Memory B cell (primary cell): ENCODE measurements at places on chromosomes 12 and 14.

DNA sequence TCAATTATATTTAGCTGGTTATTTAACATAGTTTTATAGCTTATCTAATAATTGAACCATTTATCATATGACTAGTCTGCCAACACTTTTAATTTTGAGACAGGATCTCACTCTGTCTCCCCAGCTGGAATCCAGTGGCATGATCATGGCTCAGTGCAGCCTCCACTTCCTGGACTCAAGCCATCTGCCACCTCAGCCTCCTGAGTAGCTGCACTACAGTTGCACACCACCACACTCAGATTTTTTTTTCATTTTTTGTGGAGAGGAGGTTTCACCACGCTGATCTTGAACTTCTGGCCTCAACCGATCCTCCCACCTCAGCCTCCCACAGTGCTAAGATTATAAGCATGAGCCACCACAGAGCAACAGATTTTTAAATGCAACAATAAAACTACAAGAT is 151.4 kb upstream of the MDGA2 start:
- DNase-seq: no peak

- no peak for DNase-seq
These were observed 485.8 kb downstream of the VRK1 start for GRCh38 chr14:97283005-97283403.

DNA sequence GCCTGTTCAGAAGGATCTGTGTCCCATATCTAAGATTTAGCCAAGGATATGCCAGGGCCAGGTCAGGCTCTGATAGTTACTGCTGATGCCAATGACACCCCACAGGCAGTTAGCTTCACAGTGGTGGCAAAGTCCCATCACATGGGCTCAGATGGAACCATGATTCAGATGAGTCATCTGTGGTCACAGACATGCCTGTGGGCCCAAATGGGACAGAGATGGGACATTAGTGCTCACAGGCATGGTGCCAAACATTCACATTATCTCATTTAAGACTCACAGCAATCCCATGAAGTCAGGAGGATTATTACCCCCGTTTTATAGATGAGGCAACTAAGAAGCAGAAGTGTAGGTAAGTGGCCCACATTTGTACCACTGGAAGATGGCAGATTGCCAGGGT is 207.8 kb downstream of the DPF3 start:
- DNase-seq: no peak

DNA sequence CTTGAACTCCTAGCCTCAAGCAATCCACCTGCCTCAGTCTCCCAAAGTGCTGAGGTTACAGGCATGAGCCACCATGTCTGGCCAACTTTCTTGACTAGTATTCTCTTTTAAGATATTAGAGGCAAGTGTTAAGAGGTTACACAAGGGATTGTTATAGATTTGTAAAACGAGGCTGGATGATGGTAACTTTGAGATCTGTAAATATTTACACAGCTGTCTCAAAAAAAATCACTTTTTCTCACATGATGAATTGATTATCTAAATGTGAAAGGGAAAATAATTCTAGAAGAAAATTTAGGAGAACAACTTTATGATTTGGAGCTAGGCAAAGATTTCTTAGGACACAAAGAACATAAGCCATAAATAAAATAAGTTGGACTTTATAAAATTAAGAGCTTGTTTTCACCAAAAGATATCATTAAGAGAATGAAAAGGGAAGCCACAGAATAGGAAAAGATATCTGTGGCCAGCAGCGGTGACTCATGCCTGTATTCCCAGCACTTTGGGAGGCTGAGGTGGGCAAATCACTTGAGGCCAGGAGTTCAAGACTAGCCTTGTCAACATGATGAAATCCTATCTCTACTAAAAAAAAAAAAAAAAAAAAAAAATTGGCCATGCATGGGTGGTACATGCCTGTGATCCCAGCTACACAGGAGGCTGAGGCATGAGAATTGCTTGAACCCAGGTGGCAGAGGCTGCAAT is 77.4 kb downstream of the BBS10 start:
- DNase-seq: no peak

- no peak for DNase-seq
These were observed 41.7 kb upstream of the RAP1B start for GRCh38 chr12:68568922-68569569.

- DNase-seq: no peak
These were observed 16.4 kb upstream of the MIA2 start for GRCh38 chr14:39217214-39217879.

GRCh38 chr14:79967001-79967400 is 244.3 kb downstream of the DIO2 start:
- no peak for DNase-seq

DNA sequence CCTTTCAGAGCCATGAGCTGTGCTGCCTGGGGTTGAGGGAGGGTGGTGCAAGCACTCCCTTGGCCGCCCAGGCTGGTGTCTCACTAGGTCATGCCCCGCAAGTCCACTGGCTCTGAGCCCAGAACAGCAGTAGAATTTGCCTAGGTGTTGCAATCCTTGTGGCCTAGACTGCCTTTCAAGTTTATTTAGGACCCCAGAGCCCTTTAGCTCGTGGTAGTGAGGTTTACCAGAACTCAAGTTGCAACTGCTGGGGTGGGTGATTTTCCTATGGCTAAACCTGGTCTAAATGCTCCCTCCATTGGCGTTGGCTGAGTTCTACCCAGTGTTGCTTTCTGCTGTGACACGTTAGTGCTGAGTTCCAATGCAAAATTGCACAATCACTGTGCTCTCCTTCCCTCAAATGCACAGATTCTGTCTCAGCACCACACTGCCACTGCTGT is 287.2 kb downstream of the BCAT1 start:
- DNase-seq: no peak

- no peak for DNase-seq
These were observed 16.3 kb downstream of the MUCL1 start for GRCh38 chr12:54870617-54871016.

GRCh38 chr12:56724701-56724971 is 463 bp downstream of the NACA start:
- DNase-seq: no peak

DNA sequence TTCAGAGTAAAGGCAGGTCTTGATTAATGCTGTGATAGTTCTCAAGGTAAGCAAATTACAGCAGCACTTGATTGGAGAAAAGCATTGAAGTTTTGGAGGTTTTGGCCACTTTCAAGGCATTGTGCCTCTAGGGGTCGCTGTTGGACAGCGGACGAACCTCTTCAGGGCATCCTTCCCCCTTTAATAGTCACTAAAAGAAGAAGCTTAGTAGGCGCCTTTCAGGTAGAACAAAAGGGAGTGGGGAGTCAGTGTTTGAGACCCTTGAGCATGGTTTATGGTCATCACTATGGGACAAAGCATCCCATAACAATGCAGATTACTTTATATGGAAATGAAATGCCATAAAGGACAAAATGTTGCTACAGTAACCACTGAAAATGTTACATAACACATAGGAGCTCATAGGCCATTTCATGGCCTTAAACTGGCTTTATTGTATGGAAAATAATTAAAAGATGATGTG is 199.5 kb upstream of the DCN start:
- DNase-seq: peak; percentile 85
